ENCODE measurements at places on chromosomes 3 and 15. TPM values are rescaled to one million over a fixed set of nuclear protein-coding genes. Genes with fewer than 3 reads are reported as not detected.

OR5K2 gene
- total RNA-seq = not detected

- no peaks in the 10 kb centered on the region for H3K4me1 ChIP-seq
- no peaks in the 10 kb centered on the region for H3K27me3 ChIP-seq
- no peak overlapping the region for H3K4me3 ChIP-seq
- no peak overlapping the region for H3K27ac ChIP-seq
Observed at GRCh38 chr3:80999481-80999880, 762.0 kb downstream of the GBE1 start.

GRCh38 chr3:966341-966740, 126.5 kb upstream of the CNTN6 start:
- no peak overlapping the region for H3K27ac ChIP-seq
- H3K27me3 ChIP-seq = no peaks in the 10 kb centered on the region
- H3K4me1 ChIP-seq = no peaks in the 10 kb centered on the region
- DNase-seq = no peak
- no peaks in the 10 kb centered on the region for H3K36me3 ChIP-seq

GRCh38 chr3:12286927-12287726, 1.7 kb upstream of the PPARG start:
- H3K4me1 ChIP-seq = no peaks in the 10 kb centered on the region
- no peaks in the 10 kb centered on the region for H3K36me3 ChIP-seq
- H3K27ac ChIP-seq = no peak overlapping the region
